ENCODE measurements at places on chromosomes 4 and X. TPM values are rescaled to one million over a fixed set of nuclear protein-coding genes. Genes with fewer than 3 reads are reported as not detected.

GAGE13 gene
- not detected for total RNA-seq

SHROOM2 gene
- total RNA-seq, result 1.1 TPM

KLHL13 gene
- total RNA-seq, result 5.7 TPM

EGF gene
- 12.3 TPM for total RNA-seq

CENPVL2 gene
- not detected for total RNA-seq

TSPAN6 gene
- 4.8 TPM for total RNA-seq

CDS1 gene
- 0.55 TPM for total RNA-seq
